ENCODE measurements at places on chromosomes 2 and 18.

DNA sequence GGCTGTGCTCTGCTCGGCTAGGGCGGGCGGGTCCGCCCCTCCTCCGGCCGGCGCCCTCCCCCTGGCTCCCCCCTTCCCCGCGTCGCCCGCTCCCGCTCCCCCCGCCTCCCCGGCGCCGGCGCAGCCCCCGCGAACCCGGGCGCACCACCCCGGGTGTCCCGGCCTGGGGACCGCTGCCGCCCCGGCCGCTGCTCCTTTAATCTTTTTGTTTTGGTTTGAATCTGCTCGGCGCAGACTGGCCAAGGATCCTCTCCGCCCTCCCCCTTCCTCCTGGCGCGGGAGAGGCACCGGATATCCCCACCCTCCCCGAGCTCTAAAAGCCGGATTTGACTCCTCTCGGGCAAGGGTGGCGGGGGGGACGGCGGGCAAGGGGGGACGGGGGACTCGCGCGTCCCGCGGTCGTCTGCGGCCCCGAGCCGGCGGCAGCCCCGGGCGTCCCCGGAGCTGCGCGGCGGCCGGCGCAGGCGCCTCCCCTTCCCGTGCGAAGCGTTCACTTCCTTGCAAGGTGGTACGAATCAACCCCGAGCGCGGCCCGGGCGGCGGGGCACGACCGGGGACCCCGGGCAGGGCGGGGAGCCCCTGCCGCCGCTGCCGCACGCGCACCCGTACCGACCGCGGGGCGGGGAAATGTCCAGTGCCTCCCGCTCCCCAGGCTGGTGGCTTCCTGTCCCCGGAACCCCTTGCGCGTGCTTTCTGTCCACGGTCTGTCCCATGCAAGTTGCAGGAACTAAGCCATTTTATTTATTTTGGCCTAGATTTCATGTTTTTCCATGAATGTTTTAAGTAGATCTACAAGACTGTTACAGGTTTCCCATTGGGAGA lies at the start of gene PTGR3:
Gene PTGR3 (minus strand): TSS at position 11 of the 822 bp plus-strand sequence. CDS start 81 bp downstream, outside the sequence.
- DNase-seq = no peak

DNA sequence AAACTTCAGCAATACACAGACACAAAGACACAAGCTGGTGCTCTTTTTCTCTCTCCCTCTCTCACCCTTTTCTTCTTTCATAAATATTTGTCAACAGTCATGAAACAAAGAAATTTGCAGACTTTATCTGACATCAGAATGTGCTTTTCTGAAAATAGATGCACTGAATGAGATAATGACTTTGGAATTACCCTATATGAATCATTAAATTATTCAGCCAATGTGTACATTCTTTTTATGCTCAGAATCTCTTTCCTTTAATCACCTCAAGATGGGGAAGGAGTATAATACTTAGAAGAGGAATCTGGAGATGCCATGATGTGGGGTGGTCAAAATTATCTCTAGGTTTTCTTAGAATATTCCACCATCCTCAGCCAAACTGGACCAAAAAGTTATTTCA lies 289.9 kb downstream of the LRRTM1 start:
- DNase-seq = no peak

GRCh38 chr2:102737431-102737830 lies 24.4 kb upstream of the TMEM182 start:
- no peak for DNase-seq

DNA sequence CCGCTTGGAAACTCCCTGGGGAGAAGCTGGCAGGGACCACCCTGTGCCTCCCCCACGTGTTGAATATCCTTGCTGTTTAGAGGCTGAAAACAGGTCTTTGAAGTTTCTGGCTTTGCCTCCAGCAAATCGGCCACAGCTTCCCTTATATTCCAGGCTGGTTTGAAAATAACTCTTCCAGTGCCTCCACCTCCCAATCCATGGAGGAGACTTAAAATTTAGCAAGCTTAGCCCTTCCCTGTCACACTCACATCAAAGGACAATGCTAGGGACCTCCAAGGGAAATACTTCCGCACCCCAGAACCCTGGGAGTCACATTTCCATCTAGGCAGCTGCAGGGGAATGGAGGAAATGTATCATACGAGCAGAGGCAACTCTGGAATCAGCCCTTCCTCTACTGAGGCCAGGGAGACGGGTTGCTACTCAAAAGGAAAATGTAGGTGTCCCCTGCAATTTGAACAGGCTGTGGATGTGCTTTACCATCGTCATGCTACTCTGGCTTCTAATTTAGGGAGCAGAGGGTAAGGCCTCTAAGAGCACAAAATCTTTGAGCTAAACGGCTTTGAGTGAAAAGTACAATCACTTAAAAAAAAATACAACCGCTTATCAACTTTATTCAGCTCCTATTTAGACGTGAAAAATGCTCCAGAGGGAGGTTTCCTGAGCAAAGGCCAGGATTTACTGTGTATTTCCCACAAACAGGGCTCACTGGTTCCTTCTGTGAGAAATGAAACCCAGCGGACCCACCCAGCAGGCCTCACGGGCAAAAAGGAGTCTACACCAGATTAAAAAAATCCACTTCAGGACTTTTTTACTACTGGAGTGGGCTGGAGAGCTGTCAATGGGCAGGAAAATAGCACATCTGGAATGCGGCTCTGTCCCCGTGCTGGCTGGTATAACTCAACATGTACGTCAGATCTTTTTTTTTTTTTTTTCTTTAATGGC lies 49.4 kb upstream of the PKDCC start:
- DNase-seq = no peak

GRCh38 chr18:8937160-8938094 lies 165.1 kb upstream of the NDUFV2 start:
- no peak for DNase-seq

- no peak for DNase-seq
These were observed 31.2 kb upstream of the GALM start for GRCh38 chr2:38634684-38635083.

- no peak for DNase-seq
These were observed 2.1 kb downstream of the HK2 start for GRCh38 chr2:74835831-74836674.

GRCh38 chr2:205511221-205511620 lies 171.1 kb upstream of the NRP2 start:
- no peak for DNase-seq

GRCh38 chr18:13211534-13211933 lies 7.0 kb upstream of the LDLRAD4 start:
- no peak for DNase-seq

GRCh38 chr2:122635686-122636085 lies 880.2 kb downstream of the TSN start:
- no peak for DNase-seq

DNA sequence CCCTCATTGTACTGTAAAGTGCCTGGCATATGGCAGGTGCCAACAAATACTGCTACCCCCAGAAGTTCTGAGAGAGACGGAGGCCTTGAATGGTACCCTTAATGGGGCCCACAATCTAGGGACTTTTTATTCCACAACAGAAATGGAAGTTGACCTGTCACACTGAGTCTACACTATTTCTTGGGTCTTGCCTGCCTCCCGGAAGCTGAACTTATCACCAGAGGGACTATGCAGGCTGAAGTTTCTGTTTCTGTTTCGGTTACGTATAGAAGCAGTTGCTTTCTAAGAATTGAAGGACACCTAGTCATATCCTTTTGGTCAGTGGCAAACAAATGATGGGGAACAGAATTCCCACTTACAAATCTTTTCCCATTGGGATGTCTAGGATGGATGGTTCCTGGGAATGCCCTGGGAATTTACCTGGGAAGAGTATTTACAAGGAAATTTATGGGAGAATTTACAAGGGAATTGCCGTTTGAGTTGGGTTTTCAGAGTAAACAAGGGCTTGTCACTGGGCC lies 74.2 kb downstream of the HS1BP3 start:
- DNase-seq = no peak

DNA sequence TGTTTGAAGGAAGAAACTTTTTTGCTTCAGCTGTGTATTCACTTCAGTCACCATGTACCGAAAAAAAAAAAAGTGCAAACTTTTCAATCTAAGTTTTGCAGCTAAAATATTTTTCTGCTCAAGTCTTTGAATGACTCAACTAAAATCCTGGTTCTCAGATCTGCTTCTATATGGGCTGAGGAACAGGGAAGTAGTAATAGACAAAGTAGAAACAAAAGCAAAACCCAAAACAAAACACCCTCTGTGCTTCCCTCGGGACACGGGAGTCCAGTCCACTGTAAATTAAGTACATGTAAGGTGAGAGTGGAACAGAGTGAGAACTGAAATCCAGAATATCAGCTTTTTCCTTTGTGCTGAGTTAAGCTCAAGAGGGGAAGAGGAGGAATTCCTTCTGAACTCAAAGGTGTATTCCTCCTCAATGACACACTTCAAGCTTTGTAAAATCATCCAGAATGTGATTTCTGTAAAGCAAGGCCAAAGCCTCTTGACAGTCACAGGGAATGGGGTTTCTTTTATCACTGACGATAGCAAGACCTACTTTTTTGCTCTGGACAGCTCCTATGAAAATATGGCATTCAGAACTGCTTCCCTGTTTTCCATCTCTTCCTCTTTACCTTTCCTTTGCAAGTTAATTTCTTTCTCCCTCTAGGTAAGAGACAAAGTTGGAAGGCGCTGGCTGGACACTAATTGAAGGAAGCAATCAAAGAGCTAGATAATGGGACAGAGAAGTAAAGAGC lies 433.5 kb upstream of the MMADHC start:
- no peak for DNase-seq

DNA sequence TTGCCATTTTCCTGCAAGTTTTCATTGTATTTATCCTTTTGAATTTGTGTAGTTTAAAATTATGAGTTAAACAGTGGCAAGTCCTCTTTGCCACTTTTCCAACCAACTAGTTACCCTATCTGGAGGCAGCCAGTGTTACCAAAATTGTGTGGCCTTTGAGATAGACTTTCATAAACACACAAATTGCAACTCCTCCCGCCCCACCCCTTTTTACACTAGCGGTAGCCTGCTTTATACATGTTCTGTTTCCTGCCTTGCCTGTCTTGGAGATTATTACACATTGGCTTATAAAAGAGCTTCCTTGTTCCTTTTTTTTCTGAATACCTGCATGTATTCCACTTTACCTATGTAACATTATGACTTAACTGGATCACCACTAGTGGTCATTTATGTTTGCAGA lies 56.5 kb downstream of the RPIA start:
- no peak for DNase-seq

GRCh38 chr2:44668336-44668735 lies 273.2 kb upstream of the SIX3 start:
- no peak for DNase-seq

DNA sequence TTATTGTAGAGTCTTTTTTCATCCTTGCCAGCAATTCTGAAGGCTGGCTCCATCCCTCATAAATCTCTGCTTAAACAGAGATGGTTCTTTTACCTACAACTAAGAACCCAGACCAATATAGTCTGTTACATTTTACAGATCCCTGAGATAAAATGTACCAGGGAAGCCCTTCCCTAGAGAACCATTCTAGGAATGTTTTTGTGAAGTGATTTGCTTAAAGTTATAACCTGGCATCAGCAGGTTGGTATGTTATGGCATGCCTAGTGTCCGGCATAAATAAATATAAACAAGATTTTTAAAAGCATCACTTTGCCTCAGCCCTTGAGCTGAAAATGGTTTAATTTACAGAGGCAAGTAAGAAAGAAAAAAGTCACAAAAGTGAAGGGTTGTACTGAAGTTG lies 18.5 kb upstream of the NPAS2 start:
- no peak for DNase-seq

DNA sequence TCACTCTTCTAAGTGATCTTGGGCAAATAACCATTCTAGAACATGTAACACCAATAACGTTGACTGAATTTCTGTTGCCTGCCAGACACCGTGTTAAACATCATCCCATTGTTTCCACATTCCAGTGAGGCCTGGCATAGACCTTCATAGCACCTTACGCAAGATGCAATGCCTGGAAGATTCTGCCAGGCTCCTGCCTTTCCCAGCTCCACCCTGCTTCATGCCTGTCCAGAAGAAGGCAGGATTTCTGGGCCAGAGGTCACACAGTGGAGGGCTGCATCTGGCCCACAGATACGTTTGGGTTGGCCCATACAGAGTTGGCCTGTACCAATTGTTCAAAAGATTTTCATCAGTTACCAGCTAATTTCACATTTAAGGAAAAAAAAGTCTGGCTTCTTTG lies 46.3 kb downstream of the EN1 start:
- DNase-seq = no peak
